ENCODE measurements at places on chromosomes 5 and 9. TPM values are rescaled to one million over a fixed set of nuclear protein-coding genes. Genes with fewer than 3 reads are reported as not detected.

DNA sequence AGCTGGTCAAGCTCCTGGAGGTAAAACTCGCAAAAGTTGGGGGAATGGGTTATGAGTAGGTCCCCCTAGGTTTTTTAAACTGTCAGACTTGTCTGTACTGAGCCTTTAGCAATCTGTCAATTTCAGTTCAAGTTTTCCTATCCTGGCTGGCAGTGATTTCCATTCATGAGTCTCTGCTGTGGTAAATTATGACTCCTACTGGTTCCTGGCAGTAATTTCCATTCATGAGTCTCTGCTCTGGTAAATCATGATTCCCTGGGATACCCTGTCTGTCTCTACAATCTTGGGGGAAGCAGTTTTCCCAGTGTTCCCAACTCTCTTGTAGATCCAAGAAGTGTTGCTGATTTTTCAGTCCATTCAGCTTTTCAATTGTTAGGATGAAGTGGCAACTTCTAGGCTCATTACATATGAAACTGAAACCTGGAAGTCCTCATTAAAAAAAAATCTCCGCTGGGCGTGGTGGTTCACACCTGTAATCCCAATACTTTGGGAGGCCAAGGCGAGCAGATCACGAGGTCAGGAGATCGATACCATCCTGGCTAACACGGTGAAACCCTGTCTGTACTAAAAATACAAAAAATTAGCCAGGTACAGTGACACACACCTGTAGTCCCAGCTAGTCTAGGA is 91.3 kb upstream of the GPBP1 start:
- H3K4me3 ChIP-seq: no peak overlapping the region
- no peaks in the 10 kb centered on the region for H3K27me3 ChIP-seq
- no peak for DNase-seq

- no peak for DNase-seq
- H3K27ac ChIP-seq: no peak overlapping the region
- H3K4me1 ChIP-seq: no peaks in the 10 kb centered on the region
- no peak overlapping the region for H3K4me3 ChIP-seq
- H3K27me3 ChIP-seq: no peaks in the 10 kb centered on the region
Observed at GRCh38 chr9:87370049-87370685, 127.5 kb upstream of the DAPK1 start.

DNA sequence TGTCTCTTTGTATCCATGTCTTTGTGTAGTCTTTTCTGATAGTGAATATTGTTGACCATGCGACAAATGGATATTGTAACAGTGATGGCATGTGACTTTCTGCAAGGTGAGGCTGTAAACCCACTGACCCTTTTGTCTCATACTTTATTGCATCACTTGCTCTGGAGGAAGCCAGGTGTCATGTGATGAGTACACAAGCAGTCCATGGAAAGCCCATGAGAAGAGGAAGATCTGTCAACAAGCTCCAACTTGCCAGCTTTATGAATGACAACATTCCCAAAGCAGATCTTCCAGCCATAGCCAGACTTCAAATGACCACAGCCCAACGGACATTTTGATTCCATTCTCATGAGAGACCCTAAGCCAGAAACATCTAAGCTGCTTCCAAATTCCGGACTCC is 450.1 kb upstream of the ACTBL2 start:
- H3K27ac ChIP-seq: no peak overlapping the region
- H3K36me3 ChIP-seq: no peaks in the 10 kb centered on the region
- no peaks in the 10 kb centered on the region for H3K27me3 ChIP-seq
- H3K4me1 ChIP-seq: peaks cover 3% of the 10 kb centered on the region
- DNase-seq: no peak

DNA sequence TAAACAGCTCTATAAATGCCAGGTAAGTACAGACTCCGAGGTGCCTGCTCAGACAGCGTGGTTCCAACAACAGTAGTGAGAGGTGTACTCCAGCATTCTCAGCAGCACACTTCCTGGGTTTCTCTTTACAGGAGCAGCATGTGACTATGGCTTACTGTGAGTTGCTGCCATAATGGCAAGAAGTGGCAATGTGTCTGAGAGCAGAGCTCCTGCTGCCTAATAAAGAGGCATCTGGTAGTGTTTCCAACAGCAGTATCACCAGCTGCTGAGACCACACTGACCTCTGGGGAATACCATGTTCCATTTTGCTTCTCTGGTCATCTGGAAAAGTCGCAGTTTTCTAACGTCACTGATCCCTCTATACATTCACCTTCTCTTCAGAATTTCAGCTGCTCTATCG is 398.2 kb downstream of the SLCO4C1 start:
- H3K27me3 ChIP-seq: no peaks in the 10 kb centered on the region
- DNase-seq: no peak
- no peak overlapping the region for H3K4me3 ChIP-seq
- no peaks in the 10 kb centered on the region for H3K4me1 ChIP-seq

DNA sequence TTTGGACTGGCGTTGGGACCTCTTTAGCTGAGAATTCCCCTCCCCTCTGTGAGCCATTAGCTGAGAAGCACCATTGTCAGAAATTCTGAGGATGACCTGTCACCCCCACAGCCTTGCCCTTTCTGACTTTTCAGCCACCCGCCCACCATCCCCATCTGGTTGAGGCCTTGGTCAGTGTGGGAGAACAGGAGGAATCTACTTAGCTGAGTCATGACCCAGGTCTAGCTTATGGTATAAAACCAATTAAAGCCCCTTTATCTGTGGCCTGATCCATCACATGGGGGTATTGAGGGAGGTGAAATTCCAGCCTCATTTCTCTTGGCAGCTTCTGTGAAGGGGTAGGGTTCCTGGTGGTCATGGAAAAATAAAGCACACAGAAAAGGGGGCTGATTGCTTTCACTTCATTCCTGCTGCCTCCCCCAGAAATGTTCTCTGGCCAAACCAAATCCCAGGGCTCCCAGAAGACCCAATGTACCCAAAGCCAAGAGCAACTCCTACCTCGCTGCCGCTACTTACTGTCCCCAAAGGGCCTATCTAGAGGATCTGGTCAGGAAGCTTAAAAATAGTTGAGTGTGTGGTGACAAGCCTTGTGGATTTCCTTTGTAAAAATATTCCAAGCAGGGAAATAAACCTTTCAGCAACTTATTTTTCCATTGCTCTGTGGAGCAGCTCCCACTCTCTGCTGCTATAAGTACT is 174.8 kb upstream of the TNC start:
- H3K27ac ChIP-seq: no peak overlapping the region
- H3K4me1 ChIP-seq: peaks cover 15% of the 10 kb centered on the region

- H3K27me3 ChIP-seq: peaks cover 40% of the 10 kb centered on the region
- H3K27ac ChIP-seq: no peak overlapping the region
- no peak for DNase-seq
- no peaks in the 10 kb centered on the region for H3K36me3 ChIP-seq
- no peak overlapping the region for H3K4me3 ChIP-seq
- no peaks in the 10 kb centered on the region for H3K4me1 ChIP-seq
Observed at GRCh38 chr5:79108086-79108485, 3.5 kb upstream of the BHMT start.

Gene WDR38
- 11.4 TPM for total RNA-seq

DNA sequence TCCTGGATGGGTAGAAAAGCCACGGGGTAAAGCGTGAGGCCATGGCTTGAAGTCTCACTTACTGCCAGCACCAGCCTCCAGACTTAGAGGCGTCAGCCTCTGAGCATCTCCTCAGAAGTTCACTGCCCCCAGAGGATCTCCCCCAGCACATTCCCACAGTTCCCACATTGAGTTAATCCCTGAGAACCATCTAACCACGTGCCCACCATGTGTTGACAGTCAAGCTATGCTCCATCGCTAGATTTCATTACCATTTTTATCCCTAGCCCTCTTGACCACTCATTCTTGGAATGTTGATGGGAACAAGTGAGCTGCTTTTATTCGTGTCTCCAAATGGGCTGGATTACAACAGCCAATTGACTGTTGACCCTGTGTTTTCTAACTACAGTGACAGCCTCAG is 283.3 kb upstream of the IRX1 start:
- H3K27me3 ChIP-seq: no peaks in the 10 kb centered on the region
- H3K36me3 ChIP-seq: no peaks in the 10 kb centered on the region
- H3K4me3 ChIP-seq: no peak overlapping the region

DNA sequence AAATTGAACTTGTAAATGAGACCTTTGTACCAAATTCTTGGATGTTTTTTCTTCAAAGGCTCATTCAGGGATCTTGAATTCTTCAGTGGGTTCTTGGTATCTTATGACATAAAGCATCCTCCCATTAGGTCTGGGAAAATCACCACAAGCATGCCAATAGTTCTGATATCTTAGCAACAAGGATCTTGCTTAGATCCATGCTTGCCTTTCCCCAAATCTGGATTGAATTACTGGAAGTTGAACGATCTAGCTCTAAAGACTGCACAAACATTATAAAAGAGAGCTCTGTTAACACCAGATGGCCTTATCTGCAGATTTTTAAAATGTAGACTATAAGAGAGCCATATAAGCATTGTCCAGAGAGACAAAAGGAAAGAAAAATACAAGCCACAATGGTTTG is 266.3 kb downstream of the RAB3C start:
- H3K36me3 ChIP-seq: no peaks in the 10 kb centered on the region
- DNase-seq: no peak
- no peak overlapping the region for H3K27ac ChIP-seq
- H3K4me1 ChIP-seq: peaks cover 46% of the 10 kb centered on the region

DNA sequence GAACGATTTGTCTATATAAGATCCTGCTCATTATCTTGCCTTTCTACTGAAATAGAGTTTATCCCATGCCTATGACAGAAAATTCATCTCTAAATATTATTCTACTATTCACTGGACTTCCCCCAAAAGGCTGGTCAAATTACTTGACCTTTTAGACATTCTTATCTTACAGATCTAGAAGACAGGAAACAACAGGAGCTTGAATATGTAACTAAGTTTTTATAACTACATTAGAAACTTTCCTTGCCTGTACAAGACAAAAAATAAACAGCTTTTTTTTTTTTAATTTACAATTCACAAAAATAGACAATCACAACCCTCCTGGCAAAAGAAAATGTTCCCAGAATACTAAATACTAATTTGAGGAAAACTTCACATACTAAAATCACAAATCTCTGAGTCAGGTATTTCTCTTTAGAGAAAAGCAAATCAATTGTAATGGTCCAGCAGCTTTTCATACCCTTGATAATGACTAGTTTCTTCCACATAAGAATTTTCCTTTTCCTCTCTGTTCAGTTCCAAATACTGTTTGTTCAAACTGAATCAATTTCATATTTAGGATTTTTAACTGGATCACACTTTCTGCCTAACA is 68.6 kb downstream of the MLLT3 start:
- no peak for DNase-seq
- H3K4me1 ChIP-seq: peaks cover 3% of the 10 kb centered on the region
- no peak overlapping the region for H3K27ac ChIP-seq
- no peaks in the 10 kb centered on the region for H3K36me3 ChIP-seq
- no peak overlapping the region for H3K4me3 ChIP-seq

- no peaks in the 10 kb centered on the region for H3K27me3 ChIP-seq
- H3K4me1 ChIP-seq: no peaks in the 10 kb centered on the region
- DNase-seq: peak; percentile 38
- no peak overlapping the region for H3K4me3 ChIP-seq
- no peaks in the 10 kb centered on the region for H3K36me3 ChIP-seq
Observed at GRCh38 chr5:102536323-102536928, 37.6 kb upstream of the SLCO6A1 start.

- no peaks in the 10 kb centered on the region for H3K4me1 ChIP-seq
- H3K27me3 ChIP-seq: no peaks in the 10 kb centered on the region
- DNase-seq: no peak
Observed at GRCh38 chr5:58085800-58086199, 374.1 kb downstream of the PLK2 start.

Gene EIF4E1B
- total RNA-seq: not detected

- peaks cover 19% of the 10 kb centered on the region for H3K27me3 ChIP-seq
- DNase-seq: no peak
Observed at GRCh38 chr9:132983491-132984201, 5.2 kb downstream of the GFI1B start.

Gene SPATA31E1
- not detected for total RNA-seq

Gene KCNN2
- 4.9 TPM for total RNA-seq

Gene FOXD4L3
- total RNA-seq: 0.21 TPM

DNA sequence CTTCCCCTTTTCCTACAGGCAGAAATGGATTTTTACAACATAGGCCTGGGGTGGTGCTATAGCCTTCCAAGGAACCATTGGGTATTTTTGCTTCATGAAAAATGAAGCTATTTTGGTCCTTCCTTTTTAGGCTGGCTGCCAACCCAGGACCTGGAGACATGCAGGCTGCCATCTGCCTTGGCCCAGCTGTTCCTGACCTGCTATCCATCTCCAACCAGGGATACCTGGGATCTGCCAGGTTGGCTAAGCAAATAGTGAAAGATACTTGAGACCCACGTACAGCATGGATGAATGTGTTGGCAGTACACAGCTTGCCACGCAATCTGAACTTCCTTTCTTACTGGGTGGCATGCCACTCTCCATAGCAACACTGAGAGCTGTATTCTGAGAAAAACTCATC is 31.1 kb downstream of the MRPS27 start:
- no peak overlapping the region for H3K4me3 ChIP-seq
- no peaks in the 10 kb centered on the region for H3K27me3 ChIP-seq
- DNase-seq: no peak
- H3K36me3 ChIP-seq: peaks cover 11% of the 10 kb centered on the region
- H3K4me1 ChIP-seq: peaks cover 8% of the 10 kb centered on the region
- no peak overlapping the region for H3K27ac ChIP-seq

GRCh38 chr5:58940446-58940845 is 357.6 kb downstream of the RAB3C start:
- no peak overlapping the region for H3K27ac ChIP-seq
- H3K4me3 ChIP-seq: no peak overlapping the region
- no peaks in the 10 kb centered on the region for H3K27me3 ChIP-seq
- DNase-seq: no peak

Gene MAPKAP1
- total RNA-seq: 83.3 TPM

GRCh38 chr9:5025416-5025815 is 40.3 kb downstream of the JAK2 start:
- no peak overlapping the region for H3K27ac ChIP-seq
- H3K36me3 ChIP-seq: peaks cover 6% of the 10 kb centered on the region
- no peaks in the 10 kb centered on the region for H3K27me3 ChIP-seq
- DNase-seq: no peak
- no peak overlapping the region for H3K4me3 ChIP-seq

Gene PCDHB12
- total RNA-seq: 10.1 TPM

DNA sequence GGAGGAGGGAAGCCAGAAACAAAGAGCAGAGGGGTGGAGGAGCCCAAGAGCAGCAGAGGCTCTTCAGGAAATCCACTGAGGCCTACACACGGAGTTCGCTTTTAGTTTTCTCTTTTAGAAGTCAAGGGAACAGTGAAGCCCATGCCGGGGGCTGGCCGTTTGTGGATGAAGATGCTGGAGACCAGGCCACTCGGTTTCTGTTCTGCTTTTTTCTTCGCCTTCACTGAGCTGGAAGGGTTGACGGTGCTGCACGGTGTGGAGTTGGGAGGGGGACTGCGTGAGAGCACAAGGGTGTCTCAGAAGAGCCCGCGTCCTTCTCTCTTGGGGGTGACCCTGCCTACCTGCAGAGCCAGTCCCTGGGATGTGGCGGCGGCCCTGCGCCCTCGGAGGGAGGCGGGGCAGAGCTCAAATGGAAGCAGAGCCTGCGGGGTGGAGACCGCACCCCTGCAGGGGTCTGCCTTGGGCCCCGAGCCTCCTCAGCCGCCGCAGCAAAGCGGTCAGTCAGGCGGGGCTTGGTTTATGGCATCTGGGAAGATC is 68.5 kb upstream of the CACNA1B start:
- H3K27ac ChIP-seq: no peak overlapping the region
- H3K36me3 ChIP-seq: peaks cover 28% of the 10 kb centered on the region
